ENCODE measurements at places on chromosomes 11 and 22.
A peak's percentile ranks its signal among the peaks of the same experiment; 100 is the strongest.

- no peak for DNase-seq
These were observed 16.1 kb downstream of the ARHGAP42 start for GRCh38 chr11:100703139-100703538.

DNA sequence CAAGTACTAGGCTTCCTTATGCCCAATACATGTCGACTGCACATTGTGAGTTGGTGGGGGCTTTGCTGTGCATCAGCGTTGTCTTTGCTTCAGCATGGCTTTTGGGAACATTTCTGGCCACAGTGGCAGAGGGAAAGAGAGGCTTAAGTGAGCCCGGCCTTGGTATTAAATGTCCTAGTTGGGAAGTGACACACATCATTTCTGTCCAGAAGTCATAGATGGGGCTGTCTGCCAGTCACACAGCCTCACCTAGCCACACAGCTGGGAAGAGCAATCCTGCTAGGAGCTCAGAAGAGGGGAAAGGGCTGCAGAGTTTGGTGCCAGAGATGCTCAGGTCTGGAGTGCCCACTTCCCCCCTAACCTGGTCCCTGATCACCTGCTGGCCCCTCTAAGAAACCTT is 27.6 kb downstream of the TREH start:
- DNase-seq = no peak

- DNase-seq = no peak
These were observed 4.3 kb upstream of the CHID1 start for GRCh38 chr11:914747-915501.

- no peak for DNase-seq
These were observed 24.1 kb downstream of the USP35 start for GRCh38 chr11:78212586-78213371.

DNA sequence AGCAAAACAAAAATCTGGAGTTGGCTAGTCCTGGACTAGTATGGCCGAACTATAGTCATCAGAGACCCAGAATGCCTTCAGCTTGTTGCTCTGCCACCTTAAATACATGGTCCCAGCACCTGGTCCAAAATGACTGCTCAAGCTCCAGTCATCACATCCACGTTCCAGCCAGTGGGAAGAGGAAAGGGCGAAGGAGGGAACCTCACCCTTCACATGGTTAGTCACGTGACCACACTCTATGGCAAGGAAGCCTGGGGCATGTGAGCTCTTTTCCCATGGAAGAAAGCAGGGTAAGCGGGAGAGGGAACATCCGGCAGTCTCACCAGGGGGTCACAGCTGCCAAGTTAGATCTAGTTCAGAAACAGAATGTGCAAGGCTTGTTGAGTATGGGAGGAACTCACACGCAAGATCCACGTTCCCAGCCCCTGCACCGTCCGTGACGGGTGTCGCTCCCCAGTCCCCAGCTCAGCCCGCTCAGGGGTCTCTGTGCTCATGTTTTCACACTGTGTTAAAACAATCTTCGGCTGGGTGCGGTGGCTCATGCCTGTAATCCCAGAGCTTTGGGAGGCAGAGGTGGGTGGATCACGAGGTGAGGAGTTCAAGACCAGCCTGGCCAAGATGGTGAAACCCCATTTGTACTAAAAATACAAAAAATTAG is 1.9 kb upstream of the ANO9 start:
- no peak for DNase-seq

DNA sequence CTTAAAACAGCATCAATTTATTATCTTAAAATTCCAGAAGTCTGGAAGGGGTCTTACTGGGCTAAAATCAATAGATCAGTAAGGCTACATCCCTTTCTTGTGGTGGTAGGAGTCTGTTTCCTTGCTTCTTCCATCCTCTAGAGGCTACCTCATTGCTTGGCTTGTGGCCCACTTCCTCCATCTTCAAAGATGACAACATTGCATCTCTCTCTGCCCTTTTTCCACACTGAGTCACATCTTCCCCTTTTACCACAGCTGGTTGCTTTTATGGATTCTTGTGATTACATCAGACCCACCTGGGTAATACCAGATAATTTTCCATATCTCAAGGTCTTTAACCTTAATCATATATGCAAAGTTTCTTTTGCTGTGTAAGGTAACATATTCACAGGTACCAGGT is 60.9 kb downstream of the GRIA4 start:
- DNase-seq = no peak

GRCh38 chr11:99406345-99406744 is 385.6 kb downstream of the CNTN5 start:
- no peak for DNase-seq

DNA sequence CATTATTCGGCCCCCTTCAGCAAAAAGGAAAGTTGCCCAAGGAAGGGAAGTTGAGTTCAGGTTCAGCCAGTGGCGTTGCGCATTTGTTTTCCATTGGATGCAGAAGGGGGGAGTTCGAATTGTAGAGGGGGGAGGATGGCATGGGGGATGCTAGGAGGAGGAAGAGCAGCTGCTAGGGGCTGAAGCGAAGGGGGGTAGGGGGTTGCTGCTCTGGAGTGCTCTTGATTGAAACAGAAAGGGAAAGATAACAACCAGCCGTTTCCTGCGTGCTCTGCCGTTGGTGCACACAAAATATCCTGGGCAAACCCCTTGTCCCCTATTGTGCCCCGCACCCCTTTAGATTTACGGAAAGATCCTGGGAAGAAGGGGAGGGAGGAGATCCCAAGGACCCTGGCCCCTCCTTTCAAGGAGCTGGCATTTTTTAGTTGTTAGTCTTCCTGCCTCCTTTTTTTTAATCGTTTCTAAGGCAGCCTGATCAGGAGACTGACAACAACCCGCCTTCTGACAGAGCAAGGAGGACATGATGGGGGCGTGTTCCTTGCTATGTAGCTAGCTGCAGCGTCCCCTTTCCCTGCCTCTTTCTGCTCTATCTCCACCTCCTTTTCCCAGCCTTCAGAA is 2.1 kb downstream of the KMT2A start:
- DNase-seq = no peak

DNA sequence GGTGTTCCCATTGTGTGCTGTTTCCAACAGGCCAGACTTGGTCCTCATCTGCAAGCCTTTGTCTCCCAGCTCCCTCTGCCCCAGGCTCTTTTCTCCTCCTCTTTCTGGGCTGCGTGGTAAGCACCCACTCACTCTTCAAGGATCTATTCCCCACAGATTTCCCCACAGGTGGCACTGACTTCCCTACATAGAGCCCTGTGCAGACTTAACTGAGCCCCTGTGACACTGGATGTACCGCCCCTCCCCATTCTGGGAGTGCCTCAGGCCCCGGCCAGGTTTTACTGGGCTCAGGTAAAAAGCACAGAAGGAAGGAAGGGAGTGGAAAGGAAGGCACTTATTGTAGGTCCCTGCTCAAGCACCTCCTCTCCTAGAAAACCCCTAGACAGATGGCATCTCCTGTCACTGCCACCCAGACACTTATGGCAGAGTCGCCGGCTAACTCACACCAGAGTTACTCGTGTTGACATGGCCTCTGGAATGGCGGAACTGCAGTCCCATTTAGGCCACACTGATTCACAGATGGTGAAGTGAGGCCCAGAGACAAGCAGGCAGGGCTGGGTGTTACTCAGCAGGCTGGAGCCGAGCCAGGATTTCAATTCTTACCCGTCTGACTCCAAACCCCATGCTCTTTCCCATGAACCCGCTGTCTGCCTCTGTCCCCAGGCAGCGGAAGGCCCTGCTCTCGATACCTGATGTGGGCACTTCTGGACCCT is 47.2 kb downstream of the LRRC32 start:
- DNase-seq = no peak

DNA sequence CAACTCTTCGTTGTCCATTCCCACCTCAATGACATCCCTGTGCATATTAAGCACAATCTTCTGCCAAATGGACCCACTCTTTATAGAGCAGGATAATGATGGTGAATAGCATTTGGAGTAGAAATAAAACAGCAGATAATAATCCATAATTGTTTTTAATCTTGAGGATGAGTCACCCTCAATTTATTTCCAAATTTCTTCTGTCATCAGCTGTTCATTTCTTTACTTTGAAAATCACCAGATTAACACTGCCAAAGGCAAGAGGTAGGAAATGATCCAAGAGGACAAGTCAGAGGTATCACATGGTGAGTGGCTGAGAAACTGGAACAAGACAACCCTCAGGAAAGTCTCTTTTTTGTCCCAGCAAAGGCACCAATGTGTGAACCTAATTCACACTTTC is 7.3 kb upstream of the AMBRA1 start:
- no peak for DNase-seq

DNA sequence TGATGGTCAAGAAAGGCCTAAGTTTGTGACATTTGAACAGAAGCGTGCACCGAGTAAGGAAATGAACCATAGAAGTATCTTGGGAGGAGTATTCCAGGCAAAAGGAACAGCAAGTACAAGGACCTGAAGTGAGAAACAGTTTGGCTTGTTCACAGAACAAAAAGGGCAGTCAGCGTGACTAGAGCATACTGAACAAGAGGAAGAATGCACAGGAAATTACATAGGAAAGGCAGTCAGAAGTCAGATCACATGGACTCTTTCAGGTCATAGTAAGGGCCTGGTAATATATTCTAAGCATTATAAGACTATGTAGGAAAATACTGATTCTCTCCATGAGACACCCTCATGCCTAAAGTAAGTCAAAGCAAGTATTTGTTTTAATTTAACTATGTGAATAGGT is 52.3 kb upstream of the GAB2 start:
- DNase-seq = no peak

GRCh38 chr22:18103527-18104269 is 6.9 kb upstream of the TUBA8 start:
- DNase-seq = no peak

DNA sequence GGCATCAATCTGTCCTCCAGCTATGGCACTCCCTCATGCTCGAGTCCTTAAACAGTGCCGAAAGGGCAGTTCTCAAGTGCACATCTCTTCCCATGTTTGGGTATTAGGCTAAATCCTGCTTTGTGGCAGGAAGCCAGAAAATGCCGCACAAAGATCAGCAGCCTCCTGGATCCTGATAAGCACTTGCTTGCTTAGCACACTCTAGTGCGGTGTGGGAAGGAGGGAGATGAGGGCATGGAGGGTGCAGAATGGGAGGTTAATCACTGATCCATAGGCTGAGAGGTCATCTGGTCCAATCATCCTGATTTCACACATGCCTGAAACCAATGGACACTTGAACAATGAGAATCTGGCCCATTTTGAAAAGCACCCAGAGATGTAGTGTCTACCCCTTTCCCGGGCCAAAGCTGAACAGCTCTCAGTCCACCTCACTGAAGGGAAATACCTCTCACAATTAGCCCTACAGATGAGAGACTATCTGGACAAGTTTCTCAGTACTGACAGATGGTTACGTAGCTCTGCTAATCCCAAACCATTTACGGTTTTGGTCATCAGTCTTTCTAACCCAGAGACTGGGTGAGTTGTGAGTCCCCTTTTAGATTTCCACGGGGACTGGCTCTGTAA is 29.8 kb upstream of the CHRM4 start:
- DNase-seq = no peak

- DNase-seq = peak; percentile 68
These were observed 16.6 kb upstream of the ARHGAP8 start for GRCh38 chr22:44735518-44736428.

DNA sequence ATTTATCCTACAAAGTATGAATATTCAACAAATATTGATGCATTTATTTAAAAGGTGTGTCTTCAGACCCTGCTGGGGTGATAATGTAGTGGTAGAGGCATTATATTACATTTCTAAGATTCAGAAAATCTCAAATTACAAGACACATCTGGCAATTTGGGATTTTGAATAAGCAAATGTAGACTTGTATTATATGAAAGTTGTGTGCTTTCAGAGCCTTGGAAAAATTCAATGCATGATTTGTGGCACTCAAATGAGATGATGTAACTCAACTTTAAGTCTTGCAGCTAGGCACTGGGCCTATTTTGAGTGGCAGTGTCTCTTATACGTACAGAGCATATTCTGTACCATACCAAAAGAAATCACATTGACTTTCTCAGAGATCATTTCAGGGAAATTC is 214.4 kb downstream of the ETS1 start:
- DNase-seq = no peak

DNA sequence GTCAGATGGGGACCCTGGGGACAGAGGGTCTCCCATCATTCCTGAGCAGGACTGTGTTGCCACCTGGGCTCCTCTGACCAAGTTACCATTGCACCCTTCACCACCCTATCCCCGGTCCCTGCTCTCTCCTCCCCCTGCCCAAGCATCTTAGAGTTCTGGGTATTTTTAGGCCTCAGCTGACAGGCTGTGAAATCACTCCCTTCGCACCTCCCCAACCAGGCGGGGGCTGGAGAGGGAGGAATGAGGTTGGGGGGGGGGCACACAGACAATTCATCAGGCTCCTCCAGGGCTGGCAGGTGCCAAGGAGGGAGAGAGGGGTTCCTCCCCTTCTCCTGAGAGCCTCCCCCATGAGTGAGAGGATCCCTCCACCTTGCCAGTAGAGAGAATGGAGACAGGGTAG is 9.0 kb downstream of the SYT7 start:
- no peak for DNase-seq

DNA sequence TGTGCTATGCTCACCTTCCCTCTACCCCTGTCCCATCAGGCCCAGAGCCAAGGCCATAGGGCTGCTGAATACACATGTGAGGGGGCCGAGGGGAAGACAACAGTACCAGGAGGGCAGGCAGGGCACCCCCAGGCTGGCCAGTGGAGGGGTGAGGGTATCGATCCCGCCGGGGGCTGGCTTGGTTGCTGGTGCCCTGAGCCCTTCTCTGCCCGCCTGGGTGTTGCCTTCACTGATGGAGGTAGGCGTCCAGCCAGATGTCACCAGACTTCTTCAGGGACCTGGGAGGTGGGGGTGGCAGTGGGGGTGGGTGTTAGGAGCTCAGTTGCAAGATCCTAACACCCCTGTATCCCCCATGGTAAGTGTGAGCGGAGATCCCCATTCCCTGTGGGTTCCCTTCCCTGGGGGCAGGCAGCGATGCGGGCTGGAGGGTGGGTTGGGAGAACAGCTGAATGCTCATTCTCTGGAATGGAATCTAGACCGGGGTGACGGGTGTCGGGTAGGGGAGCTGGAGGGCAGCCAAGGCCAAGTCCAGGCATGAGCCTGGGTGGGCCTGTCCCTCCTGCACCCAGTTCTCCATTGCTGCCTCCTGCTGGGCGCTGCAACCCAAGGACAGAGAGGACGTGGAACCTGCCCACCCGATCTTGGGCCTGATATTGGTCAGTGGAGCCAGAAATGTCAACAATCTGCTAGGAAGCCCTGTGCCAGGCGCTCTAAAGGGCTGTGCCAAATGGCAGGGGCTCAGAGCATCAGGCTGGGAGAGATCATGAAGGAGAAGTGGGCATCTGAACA is 17.6 kb downstream of the FADS3 start:
- no peak for DNase-seq

DNA sequence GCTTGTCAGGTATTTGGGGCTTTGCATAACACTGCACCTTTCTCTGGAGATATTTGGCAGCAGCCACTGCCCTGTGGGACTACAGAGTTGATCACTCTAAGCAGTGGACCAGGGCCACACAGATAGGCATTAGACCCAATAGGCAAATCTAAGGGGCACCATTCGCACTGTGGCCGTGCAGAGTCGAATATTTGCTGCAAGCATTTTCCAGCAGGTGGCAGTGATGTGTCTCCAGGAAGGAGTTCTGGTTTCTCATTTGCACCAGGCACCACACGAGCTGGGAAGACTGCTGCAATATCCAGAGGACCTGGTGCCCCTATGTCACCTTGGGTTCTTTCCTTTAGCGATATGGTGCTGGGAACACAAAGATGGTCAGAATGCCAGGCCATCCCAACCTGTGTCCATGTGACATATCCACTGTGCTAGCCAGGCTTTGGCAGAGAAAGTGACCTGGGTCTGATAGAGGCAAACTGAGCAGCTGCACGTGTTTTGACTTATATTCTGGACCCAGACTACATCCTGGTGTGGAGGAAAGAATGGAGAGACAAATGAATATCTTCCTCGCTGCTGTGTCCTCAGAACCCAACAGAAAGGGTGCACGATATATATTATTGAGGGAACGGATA is 318.7 kb downstream of the BUD13 start:
- peak; percentile 2 for DNase-seq

Data from stimulated activated CD8-positive, alpha-beta memory T cell treated with anti-CD3 and anti-CD28 coated beads, Interleukin-15, amount 100 ng/mL, for 48 hours (primary cell).